Activated naive CD4-positive, alpha-beta T cell treated with anti-CD3 and anti-CD28 coated beads, Interleukin-2, amount 10 ng/mL, durations not matched to agents 7 days and 5 days (primary cell): ENCODE measurements at places on chromosomes 5 and 9.
A peak's percentile ranks its signal among the peaks of the same experiment; 100 is the strongest.

DNA sequence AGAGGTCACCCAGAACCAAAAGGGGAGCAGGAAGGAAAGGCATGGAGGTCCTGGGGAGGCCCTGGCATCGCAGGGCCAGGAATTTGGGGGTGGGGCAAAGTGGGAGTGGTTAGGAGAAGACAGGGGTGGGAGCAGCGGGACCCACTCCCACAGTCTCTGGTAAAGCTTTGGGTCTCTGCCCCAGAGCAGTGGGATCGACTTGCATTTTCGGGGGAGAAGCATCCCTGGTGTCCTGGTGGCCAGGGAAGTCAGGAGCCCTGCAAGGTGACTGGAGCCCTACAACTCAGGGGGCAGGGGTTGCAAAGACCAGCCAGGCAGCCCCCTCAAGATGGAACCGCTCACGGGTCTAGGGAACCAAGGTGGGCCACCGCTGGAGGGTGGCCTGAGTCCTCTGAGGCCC, 22.4 kb upstream of the GTF3C5 start:
- H3K36me3 ChIP-seq = no peaks in the 10 kb centered on the region
- no peak for DNase-seq
- H3K4me1 ChIP-seq = no peaks in the 10 kb centered on the region
- H3K27ac ChIP-seq = no peak overlapping the region

DNA sequence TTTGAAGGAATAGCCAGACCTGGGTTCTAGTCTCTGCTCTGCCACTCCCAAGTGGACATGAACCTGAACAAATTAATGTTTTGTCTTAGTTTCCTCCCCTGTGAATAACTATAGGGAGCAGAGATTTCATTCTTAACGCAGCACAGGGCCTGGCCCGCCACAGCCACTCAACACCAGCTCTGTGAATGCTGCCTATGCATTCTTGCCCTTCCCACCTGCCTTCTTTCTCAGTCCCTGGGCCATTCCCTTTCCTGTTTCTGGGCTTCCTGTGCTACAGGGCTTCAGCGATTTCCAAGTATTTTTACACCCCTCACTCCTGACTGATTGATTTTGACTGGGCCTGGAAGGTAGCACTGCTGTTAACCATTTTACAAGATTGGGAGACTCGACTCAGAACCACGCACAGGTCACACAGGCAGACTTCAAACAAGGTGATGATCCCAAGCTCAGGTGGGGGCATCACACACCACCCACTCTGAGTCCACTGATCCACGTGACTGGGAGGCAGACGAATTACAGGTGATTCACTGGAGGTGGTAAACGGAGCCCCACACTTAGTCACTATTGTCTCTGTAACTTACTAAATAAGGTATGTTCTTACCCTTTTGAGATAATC, 21.4 kb downstream of the PTPN3 start:
- peaks cover 18% of the 10 kb centered on the region for H3K27me3 ChIP-seq
- DNase-seq = no peak
- no peaks in the 10 kb centered on the region for H3K4me1 ChIP-seq
- no peak overlapping the region for H3K4me3 ChIP-seq
- no peaks in the 10 kb centered on the region for H3K36me3 ChIP-seq

DNA sequence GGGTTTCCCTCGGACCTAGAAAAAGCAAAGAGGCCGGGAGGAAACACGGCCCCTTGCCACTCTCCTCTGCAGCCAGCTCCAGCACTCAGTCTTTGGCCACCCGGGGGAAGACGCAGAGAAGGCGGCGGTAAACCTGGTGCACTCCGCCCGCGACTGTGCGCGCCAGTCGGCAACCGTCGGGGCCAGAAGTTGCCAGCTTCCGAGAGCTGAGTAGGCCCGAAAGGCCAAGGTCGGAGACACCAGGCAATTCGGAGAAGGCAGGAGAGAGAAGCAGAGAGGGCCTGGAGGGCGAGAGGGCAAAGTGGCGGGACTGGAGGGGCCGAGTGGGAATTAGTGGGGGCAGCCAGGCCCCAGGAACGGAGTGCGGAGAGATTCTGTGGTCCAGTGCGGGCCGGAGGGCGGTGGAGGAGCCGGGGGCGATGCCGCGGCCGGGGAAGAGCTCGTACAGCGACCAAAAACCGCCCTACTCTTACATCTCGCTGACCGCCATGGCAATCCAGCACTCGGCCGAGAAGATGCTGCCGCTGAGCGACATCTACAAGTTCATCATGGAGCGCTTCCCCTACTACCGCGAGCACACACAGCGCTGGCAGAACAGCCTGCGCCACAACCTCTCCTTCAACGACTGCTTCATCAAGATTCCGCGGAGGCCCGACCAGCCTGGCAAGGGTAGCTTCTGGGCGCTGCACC, at the start of gene FOXB2:
TSS of gene FOXB2 (plus strand) at position 420 of the 690 bp plus-strand sequence. CDS start at position 420, 0 bp downstream.
- H3K4me1 ChIP-seq = peaks cover 17% of the 10 kb centered on the region
- peak within 1 kb of the TSS; percentile 31 for H3K4me3 ChIP-seq
- DNase-seq = no peak
- peak within 1 kb of the TSS; percentile 73 for H3K27ac ChIP-seq
- peaks cover 11% of the 10 kb centered on the region for H3K36me3 ChIP-seq
- peaks cover 99% of the 10 kb centered on the region for H3K27me3 ChIP-seq

DNA sequence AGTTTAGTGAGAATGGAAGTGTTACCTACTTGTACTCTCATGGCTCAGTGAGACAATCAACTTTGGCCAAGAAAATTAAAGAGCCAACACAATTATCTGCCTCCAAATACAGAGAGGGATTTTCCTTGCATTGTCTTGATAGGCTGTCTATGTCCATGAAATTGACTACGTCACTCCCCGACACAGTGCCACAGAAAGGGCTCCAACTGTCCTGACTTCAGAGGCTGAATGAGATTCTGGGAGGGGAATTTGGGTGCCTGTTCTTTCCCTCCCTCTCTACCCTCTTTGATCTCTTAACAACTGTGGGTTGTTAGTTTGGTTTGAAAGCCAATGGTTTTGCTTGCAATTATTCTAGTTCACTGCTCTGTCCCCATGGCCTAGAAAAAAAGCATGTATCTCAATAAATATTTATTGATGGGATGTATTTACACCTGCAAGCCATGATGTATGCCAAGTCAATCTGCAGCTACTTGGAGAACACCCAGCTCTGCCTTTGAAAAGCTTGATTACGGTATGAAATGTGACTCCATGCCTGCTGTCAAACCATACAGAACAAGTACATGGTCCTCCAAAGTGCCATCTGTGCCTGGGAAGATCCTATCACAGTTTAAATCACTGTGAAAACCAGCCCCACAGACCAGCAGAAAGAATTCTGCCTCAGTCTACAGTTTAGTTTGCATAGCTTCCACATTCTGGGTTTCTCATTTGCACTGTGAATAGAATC, 37.3 kb downstream of the CAPSL start:
- peaks cover 74% of the 10 kb centered on the region for H3K4me1 ChIP-seq
- no peak overlapping the region for H3K4me3 ChIP-seq
- no peaks in the 10 kb centered on the region for H3K27me3 ChIP-seq
- H3K36me3 ChIP-seq = peaks cover 11% of the 10 kb centered on the region
- DNase-seq = no peak

- peaks cover 64% of the 10 kb centered on the region for H3K27me3 ChIP-seq
- no peak overlapping the region for H3K27ac ChIP-seq
- DNase-seq = peak; percentile 18
- H3K4me3 ChIP-seq = no peak overlapping the region
These were observed 22.1 kb downstream of the CPLX2 start for GRCh38 chr5:175893466-175893865.

DNA sequence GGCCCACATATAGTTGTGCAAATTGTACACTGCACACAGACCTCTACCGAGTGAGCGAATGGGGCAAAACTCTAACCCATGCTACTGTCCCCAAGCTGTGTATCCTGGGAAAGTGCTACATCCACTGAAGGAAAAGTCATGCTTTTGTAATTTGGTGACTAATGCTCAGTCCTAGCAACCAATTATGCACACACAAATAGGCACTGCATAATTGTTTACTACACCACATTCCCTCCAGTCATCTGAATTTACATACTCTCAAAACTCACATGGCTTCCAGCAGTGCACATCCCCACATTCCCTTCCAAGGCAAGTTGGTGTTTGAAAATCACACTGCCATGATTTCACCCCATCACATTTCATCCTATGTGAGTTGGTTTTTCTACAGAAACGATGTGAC, 125.9 kb upstream of the OSMR start:
- H3K36me3 ChIP-seq = no peaks in the 10 kb centered on the region
- H3K27ac ChIP-seq = no peak overlapping the region
- no peaks in the 10 kb centered on the region for H3K4me1 ChIP-seq
- DNase-seq = no peak
- H3K27me3 ChIP-seq = no peaks in the 10 kb centered on the region

DNA sequence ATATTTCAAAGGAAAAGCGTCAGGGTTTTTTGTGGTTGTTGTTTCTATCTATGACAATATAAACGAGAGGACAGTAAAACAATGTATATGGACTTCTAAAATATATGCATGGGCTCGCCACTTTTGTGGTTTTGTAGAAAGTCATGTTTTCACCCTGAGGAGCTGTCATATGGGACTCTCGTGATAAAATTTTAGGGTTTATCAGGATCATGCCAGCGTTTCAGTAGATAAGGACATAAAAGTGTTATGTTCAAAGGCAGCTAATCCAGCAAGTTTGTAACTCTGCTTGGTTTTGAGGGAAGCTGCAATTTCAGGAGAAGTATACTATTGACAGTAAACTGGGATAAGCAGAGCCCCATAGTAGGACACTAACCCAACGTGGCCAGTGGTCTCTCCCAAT, 120.3 kb downstream of the CDC42SE2 start:
- peaks cover 77% of the 10 kb centered on the region for H3K4me1 ChIP-seq
- no peak for DNase-seq
- peak overlapping the region; percentile 93 for H3K27ac ChIP-seq

DNA sequence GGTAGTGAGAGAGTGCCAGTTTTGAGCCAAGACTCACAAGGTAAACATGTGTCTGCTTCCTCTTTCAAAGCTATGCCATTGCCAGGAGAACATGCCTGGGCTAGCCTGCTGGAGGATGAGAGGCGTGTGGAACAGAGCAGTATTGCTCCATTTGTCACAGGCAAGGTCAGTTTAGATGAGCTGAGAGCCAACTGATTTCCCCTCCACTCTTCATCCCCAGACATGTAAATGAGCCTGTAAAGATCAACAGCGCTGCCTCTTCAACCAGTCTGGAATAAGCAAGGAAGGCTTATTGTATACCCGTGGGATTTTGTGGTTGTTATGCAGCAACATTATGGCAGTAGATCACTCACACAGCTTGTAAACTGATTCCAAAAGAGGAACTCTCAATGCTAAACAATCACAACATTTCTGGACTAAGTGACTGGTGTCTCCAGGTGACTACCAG, 8.2 kb upstream of the GDNF start:
- H3K4me3 ChIP-seq = no peak overlapping the region
- H3K27me3 ChIP-seq = peaks cover 19% of the 10 kb centered on the region
- H3K36me3 ChIP-seq = no peaks in the 10 kb centered on the region
- H3K4me1 ChIP-seq = no peaks in the 10 kb centered on the region
- DNase-seq = no peak
- no peak overlapping the region for H3K27ac ChIP-seq

GRCh38 chr9:121636341-121636865, 15.0 kb upstream of the DAB2IP start:
- no peaks in the 10 kb centered on the region for H3K36me3 ChIP-seq
- H3K27me3 ChIP-seq = peaks cover 47% of the 10 kb centered on the region
- DNase-seq = no peak
- no peak overlapping the region for H3K27ac ChIP-seq
- peaks cover 6% of the 10 kb centered on the region for H3K4me1 ChIP-seq

- H3K27me3 ChIP-seq = peaks cover 74% of the 10 kb centered on the region
- H3K4me3 ChIP-seq = no peak overlapping the region
- peaks cover 12% of the 10 kb centered on the region for H3K4me1 ChIP-seq
- no peak overlapping the region for H3K27ac ChIP-seq
- no peaks in the 10 kb centered on the region for H3K36me3 ChIP-seq
These were observed 35.7 kb upstream of the NTNG2 start for GRCh38 chr9:132125944-132126679.

DNA sequence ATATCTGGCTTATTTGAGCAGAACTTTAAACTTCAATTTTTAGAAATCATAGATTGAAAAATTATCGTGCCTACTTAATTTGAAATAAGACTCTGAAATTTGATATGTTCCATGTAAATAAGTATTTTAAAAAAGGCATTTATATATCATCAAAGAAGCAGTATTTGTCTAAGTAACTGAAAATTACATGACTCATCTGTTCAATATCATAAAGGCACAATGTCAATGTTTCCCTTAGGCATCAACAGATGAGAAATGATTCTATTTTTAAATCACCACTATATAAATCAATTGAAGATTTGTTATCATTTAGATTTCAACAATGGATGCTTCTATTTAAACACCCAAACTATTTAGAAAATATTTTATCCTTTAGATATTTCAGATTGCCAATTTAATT, 142.9 kb upstream of the POU5F2 start:
- peaks cover 17% of the 10 kb centered on the region for H3K4me1 ChIP-seq
- DNase-seq = no peak
- no peaks in the 10 kb centered on the region for H3K36me3 ChIP-seq
- H3K27ac ChIP-seq = no peak overlapping the region
- H3K27me3 ChIP-seq = no peaks in the 10 kb centered on the region

DNA sequence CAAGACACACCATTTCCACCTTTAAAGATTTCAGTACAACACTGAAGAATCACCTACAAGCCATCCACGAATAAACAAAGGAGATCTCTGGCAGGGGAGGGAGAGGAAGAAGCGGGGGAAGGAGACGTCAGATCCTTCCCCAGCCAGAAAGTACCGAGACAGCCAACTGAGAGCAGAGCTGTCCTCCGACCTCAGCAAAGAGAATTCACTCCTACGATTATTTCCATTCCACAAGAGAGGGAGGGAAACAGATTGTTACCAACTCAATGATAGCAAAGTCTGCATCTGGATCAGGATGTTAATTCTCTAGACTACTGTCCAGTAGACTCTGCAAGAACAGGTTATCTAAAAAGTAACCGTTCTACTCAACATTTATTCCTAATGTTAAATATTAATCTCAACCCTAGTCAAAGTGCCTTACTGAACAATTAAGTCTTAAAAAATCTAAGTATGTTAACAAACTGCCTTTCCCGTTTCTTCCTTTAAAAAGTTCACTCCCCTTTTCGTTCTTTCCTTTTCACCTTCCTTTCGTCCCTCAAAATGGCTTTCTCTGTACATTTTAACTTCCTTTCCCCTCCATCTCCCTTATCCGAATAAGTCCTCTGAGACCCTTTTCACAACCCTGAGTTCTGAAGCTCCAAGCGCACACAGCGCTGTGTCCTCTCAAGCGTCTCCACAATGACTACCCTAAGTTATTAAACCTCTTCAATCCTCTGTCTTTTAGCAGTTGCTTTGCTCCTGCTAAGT, 1.4 kb downstream of the CHD1 start:
- peaks cover 8% of the 10 kb centered on the region for H3K27me3 ChIP-seq
- H3K36me3 ChIP-seq = peaks cover 43% of the 10 kb centered on the region
- peak overlapping the region; percentile 96 for H3K27ac ChIP-seq
- H3K4me3 ChIP-seq = peak overlapping the region; percentile 94
- peaks cover 57% of the 10 kb centered on the region for H3K4me1 ChIP-seq
